ENCODE measurements at places on chromosomes 3 and 15.

DNA sequence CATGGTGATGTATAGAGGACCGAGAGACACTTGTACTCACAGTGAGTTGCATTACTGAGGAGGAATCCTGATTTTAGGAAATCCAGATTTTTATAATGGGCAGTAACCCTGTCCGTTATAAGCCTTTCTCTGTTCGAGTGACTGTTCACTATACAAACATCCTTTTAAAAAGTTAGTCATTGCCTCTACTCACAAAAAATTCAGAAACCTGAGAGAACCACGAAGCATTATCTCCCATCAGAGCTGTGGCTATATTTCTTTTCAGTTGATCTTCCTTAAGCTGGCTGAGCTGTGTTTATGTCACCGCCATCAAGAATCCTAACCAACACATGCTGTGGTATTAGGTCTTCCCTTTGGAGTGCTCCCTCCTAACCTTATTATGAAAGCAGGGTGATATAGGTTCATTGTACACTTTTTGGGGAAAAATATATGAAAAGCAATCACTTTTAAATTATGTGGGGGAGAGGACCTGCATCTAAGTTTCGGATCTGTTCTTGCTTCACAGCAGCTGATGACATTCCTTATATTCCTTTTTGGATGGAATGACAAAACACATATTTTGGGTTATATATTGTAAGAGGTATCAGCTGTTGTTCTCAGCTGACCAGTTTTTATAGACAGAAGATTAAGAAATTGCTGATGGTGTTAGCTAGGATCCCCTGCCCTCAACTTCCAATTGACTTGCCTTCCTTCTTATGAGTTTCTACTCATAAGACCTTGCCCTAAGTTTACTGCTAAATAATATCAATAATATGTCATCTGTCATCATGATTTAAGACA is 465.9 kb upstream of the RASGRP1 start:
- no peak for DNase-seq

DNA sequence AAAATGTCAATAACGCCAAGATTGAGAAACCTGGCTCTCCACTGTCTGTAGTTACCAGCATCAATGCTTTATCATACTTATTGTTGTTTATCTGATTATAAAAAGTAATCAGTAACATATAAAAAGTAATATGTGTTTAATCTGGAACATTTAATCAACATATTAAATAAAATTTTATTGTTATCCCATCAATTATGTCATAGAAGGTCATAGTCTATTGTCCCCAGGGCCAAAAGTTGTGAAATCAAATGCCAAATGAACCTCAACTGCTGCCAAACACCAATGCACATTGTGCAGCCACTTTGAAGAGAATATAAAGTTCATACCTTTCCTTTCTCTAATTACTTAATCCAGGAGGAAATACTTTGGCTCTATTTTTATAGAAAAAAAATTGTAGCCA is 106.6 kb downstream of the EOMES start:
- DNase-seq: no peak

DNA sequence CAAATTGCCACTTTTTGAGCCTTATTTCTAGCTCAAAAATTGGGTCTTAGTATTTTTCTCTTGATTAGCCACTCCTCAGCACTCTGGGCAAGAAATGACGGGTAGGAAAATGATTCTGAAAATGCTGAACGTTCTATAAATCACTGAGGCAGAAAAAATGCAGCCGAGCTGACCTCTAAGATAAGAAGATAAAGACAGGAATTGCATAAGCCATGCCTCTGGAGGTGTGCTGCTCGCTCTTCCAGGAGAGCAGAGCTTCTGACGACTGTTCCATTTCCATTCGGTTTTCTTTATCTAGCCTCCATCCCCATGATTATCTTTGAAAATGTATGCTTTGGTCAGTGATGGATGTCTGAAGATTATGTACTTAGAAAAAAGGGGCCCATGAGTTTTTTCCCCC is 558.8 kb upstream of the ADAMTS9 start:
- no peak for DNase-seq

DNA sequence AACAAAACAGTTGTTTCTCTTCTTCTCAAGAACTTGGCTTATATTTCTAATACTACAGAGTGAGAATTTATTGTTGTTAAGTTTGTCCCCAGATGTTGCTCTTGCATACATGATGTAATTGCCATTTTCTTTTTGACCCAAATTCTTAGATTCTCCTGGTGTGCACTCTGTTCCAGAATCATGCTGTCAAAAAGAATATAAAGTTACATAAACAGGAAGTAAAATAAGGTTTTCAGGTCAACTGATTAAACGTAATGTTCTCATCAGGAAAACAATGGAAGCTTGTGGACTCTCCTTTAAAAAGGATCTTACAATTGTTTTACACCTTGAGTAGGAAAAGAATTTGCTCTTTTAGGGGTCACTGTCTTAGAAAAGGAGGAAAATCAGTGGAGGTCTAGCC is 121.8 kb downstream of the ADAM10 start:
- no peak for DNase-seq

GRCh38 chr3:152915695-152916094 is 80.8 kb downstream of the P2RY1 start:
- DNase-seq: no peak

DNA sequence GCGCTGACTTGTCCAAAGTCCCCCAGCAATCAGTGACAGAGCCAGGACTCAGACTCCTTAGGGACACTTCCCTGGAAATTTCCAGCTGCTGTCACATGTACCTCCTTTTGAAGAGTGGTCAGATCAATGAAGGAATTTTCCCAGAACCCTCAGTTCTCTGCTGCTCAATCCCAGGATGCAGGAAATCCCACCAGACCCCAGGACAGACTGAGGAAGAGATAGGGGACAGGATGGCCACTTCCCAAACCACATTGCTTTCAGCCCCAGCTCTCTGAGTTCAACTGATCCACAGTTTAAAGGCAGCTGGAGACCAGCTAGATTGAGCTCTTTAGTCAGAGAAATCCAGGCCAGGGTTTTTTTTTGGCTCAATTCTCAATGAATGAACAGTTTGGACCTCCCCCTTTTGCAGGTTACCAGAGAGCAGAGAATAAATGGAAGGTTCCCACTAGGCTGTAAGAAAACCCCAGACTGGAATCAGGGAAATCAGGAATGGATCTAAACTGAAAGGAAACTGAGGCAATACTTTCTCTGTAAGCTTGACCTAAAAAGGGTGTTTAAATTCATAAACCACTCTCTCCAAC is 1.5 kb downstream of the CYP1A1 start:
- no peak for DNase-seq

- DNase-seq: no peak
Measured at GRCh38 chr3:79517766-79518413, 249.9 kb downstream of the ROBO1 start.

- DNase-seq: no peak
Measured at GRCh38 chr3:46948830-46949671, 27.5 kb downstream of the CCDC12 start.

- DNase-seq: no peak
Measured at GRCh38 chr3:14565868-14566588, 25.9 kb upstream of the GRIP2 start.

GRCh38 chr15:36832774-36833463 is 253.5 kb downstream of the CDIN1 start:
- DNase-seq: no peak

GRCh38 chr3:69484507-69485393 is 98.9 kb upstream of the FRMD4B start:
- no peak for DNase-seq

GRCh38 chr15:77292969-77293558 is 126.8 kb downstream of the PEAK1 start:
- DNase-seq: no peak

DNA sequence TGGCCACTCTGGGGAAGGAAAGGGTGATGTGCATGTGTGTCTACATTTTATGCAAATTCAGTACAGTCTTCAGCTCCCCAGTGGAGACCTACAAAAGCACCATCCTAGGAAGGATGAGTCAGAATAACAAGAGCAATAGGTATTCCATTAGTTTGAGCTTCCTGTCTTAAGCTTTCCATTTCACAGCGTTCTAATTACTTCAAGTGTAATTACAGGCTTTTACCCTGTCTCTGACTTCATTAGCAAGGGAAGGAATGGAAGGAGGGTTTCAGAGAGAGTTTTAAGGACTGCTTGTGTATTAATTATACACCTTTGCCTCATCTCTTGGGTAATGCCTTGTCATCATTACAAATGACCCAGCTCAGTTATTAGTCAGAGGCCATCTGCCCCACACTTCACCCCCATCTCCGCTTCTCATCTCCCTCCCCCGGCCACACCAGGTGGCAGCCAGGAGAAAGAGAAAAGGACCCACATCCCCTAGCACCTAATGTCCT is 202.8 kb upstream of the MRPL3 start:
- no peak for DNase-seq

GRCh38 chr3:46284981-46285683 is 42.9 kb downstream of the CCR3 start:
- no peak for DNase-seq

DNA sequence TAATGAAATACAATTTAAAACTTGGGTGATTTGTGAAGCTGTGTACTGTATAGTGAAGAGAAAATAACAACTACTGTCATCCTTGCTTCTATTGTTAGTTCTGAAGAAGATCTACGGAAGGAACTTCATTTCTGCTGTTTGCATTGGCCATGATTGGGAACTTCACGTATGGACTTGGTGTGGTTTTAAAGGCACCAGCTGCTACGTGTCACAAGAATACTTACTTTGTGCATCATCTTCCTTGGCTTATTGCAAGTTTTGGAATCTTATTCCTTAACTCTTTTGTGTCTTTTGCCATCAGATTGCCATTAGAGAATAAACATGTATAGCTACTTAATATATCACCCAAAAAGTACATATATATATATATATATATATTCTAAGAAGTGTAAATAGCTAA is 75.0 kb upstream of the VEPH1 start:
- DNase-seq: no peak

GRCh38 chr3:72848703-72849081 is 447 bp upstream of the SHQ1 start:
- peak; percentile 5 for DNase-seq

GRCh38 chr3:127405010-127405598 is 117.3 kb upstream of the PRR20G start:
- no peak for DNase-seq

GRCh38 chr3:132569153-132569552 is 27.9 kb upstream of the ACKR4 start:
- no peak for DNase-seq

DNA sequence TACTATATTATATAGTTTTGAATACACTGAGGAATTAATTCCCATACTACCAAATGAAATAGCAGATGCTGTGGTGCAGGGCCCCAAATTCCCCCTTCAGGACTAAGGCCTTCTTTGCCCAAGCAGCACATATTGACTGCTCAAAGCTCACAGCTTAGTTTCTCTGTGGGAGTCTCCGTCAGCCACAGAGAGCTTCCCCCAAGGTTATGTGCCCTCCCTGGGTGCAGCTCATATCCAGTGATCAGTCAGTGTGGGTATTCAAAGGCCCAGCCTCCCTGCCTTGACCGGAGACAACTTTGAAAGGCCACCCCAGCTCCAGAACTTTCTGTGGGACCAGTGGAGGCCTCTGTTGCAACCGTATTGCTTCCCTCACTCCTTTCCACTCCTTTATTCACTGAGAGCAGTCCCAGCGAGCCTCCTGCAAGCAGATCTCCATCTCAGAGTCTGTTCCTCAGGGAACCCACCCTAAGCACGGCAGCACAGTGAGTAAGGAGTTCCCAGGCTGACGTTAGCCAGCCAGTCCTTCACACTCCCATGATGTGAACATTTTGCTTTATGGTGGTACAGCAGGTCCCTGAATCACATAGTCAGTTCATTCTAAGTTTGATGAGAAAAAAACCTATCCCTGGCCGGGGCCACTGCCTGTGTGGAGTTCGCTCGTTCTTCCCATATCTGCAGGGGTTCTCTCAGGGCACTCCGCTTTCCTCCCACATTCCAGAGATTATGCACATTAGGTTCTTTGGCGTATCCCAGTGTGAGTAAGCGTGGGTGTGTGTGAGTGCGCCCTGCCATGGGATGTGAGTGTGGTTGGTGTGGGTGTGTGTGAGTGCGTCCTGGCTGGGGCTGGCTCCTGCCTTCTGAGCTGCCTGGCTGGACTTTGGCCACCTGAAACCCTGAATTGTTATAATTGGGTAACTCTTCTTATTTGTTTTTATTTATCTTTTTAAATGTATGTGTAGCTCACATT is 64.4 kb upstream of the PPARG start:
- no peak for DNase-seq

- DNase-seq: no peak
Measured at GRCh38 chr15:35166730-35167359, 81.8 kb upstream of the NANOGP8 start.

GRCh38 chr3:89114841-89115223 is 7.4 kb downstream of the EPHA3 start:
- DNase-seq: no peak

DNA sequence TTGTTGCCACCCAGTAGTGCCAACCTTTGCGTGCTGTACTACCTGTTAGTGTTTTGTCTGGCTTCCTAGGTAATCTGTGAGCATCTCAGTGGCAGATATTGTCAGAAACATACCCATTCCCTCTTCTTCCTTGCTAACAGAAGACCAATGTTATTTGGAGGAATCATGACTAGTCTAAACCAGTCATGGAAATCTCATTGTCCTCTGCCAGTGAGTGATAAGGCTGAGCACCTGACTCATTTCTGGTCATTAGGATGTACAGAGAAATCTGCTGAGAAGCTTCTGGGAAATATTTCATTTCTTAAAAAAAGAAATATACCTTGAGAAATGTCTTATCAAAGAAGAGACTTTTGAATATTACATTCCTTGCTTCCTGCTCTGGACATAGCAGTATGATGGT is 70.1 kb upstream of the CDV3 start:
- DNase-seq: no peak

DNA sequence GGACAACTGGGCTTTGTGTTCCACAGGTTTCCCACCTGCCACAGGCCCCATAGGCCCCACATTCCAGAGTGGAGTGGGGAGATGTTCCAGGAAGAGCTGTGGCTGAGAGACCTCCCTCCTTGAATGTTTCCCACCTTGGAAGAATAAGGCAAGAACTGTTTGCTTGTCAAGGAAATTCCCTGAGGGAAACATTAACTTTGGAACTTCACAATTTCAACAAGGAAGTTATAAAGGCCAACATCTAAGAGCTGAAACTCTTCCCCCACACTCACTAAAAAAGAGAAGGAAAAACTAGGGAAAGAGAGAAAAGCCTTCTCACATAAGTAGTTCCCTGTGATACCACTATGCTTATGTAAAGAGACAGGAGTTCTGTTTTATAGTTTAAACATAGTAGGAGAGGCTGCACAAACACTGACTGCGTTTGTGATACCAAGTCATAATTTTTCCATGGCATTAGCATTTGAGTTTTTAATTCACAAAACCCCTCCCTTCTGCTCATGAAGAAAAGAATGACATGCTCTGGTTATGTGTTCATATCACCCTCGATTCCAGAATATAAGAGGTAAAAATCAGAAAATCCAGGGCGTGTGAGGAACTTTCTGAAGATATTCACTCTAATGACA is 39.8 kb upstream of the SPRED1 start:
- DNase-seq: no peak

DNA sequence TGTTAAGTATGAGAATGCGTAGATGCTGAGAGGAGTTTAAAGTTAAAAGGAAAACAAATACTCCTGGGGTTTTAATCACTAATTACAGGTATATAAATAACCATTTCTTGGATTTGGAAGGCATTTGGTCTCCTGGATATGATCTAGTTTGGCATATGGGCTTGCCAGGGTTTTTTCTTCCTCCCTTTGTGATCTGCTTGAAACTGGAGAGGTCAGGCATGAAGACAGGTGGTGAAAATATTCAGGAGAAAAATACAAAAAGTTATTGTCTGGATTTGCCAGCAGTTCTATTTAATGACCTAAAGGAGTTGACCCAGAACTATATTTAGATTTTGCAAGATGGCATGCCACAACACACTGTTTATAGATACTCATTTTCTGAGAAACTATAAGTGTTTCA is 136.3 kb downstream of the DIPK2A start:
- DNase-seq: no peak

All from stimulated activated CD4-positive, alpha-beta T cell treated with anti-CD3 and anti-CD28 coated beads, Interleukin-12 subunit alpha, Interleukin-12 subunit beta, amount 100 ng/mL, for 4 hours (primary cell).